ENCODE measurements at places on chromosomes 11 and 22.

DNA sequence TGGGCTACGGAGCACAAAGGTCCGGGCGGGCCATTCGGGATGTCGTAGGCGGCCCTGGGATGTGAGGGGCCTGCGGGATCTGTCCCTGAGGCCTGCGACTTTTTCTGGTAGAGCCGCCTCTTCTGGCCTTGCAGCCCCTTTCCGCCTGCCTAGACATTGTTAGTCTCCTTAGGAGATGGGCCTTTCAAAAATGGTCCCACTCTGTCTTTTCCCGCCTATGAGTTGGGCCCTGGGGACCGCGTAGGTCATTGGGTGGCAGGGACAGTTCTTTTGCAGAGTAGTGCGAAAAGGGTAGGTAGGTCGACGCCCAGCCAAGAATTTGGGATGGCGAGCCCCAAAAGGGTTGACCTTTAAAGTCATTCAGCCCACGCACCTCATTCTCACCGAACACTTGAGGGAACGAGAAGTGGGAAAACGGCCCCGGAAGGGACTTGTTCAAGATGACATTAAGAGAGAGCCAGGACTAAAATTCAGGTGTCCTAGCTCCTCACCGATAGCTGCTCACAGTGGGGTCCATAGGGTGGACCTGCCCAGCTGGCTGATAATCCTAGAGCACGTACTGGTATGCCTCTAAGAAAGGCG lies 785 bp downstream of the OTUB1 start:
- DNase-seq, result no peak

DNA sequence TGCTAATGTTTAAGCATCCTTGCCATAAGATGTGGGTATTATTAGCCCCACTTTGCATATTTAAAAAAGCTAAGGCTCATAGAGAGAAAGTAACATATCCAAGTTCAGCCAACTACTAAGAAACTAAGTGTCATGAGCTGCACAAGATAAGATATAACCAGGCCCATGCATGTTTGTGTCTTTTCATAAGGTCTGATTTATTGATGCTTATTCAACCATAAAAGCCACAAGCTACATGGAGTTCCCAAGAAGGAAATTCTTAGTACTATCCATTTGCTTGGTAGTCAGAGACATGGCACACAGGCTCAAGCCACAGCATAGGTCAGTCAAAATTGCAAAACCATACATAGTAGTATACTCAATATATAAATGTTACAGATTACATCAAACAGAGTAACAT lies 488.5 kb downstream of the SOX6 start:
- no peak for DNase-seq

DNA sequence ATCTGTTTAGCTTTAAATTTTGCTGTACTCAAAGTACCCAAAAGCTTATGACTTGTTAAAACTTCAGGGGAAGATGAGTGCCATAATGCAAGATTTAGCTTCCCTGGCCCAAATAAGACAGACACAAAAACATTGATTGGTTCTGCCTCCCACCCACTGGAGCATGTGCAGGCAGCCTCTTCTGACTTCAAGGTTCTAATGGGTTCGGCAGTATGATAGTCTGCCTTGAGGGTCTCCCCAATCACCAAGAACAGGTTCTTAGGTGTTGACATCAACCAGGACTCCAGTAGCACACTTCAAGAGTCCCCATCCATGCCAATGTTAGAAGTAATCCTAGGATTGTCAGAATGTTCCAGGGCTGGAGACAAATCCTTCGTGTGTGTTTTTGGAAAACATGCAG lies 12.5 kb downstream of the EIF4G2 start:
- no peak for DNase-seq

DNA sequence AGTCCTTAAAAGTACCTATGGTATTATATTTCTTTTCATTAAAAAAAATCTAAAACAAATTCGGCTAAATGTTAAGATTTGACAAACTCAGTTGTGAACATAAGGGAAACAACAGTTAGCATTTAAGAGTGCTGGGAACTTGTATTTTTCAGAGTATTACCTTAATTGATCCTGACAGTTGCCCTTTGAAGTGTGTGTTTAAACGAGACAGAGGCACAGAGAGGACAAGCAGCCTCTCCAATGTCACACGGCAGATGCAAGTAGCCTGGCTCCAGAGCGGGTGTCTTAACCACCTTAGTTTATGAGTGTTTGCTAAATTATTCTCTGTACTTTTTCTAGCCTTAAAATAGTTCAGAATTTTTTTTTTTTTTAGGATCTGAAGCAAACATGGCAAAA lies 80.9 kb downstream of the TIMP3 start:
- DNase-seq, result no peak

DNA sequence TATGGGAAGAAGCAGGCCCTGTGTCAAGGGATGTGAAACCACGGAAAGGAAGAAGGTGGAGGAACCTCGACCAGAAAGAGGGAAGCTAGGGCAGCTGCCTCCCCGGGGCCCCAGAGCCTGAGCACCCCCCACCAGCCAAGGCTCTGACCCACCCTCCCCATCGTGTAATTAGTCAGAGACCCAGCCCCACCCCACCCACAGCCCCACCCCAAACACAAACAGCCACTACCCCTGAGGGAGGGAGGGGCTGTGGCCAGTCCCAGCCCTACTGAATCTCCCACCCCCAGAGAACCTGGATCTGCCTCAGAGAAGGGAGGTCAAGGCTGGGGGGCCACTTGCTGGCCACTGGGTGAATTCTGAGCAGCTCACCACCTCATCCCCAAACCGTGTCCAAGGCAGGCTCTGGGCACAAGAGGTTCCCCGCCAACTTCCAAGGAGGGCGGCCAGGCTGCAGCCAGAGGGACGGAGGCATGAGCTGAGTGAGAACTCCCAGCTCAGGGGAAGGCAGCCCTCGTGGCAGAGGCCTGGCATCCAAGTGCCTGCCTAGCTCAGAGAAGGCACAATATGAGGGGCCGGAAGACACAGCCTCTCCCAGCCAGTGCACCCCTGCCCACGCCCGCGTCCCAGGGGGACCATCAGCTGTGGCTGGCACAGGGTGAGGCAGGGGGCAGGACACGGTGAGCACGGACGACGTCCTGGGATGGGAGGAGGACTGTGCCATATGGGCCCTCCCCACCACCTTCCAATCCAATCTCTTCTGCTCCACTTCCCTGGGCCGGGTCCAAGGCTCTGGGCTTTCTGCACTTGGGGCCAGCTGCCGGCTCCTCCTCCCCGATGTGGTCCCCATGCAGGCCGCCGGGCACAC lies 2.7 kb downstream of the PLXNB2 start:
- DNase-seq, result no peak

GRCh38 chr11:75436806-75437205 lies 3.8 kb upstream of the KLHL35 start:
- no peak for DNase-seq

GRCh38 chr22:46613606-46614021 lies 6.6 kb upstream of the GRAMD4 start:
- DNase-seq, result no peak

- DNase-seq, result no peak
Measured at GRCh38 chr22:48900626-48901025, 927.0 kb downstream of the BRD1 start.

DNA sequence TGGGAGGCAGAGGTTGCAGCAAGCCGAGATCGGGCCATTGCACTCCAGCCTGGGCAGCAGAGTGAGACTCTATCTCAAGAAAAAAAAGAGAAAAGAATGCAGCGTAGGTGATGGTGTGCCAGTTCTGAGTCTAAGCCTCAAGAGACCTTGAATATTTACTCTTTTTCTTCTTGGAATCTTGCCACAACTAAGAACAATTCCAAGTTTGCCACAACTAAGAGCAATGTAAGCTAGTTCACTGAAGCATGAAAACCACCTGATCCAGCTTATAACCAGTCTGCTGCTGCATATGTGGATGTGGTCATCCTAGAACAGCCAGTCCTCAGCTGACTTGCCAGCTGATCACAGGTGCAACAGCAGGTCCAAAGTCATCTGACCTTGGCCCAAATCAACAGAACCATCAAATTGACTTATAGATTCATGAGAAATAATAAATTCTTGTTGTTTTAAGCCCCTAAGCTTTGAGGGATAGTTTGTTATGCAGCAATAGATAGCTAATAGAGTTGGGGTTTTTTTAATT lies 25.4 kb upstream of the SEZ6L start:
- no peak for DNase-seq

DNA sequence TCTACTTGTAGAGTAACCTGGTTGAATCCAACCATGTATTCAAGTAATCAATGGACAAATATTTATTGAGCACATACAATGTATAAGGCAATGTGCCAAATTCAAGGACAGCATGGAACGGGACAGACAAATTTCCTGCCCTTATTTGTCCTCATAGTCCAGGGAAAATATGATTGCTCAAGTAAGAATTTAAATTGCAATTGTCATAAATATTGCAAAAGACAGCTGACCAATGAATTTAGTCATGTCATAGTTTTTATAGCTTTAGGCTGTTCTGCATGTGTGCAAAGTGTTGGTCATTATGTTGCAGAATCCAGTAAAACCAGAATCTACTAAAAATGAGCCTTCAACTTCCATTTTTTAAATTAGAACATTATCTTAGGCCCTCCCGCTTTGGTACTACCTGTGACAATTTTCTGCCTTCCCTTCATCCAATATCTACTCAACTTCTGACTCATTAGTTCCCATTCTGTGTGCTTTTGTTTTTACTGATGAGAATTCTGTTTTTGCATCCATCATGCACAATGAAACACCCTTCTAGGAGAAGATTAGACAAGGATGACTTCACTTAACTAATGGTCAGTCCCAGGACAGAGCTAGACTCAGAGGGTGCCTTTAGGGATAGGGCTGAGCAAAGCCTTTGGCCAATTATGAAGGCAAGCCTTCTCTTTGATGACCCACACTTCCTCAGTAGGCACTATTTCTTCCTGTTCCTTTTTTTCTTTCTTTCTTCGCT lies 45.8 kb upstream of the FIBIN start:
- DNase-seq, result no peak

- no peak for DNase-seq
Measured at GRCh38 chr22:43114958-43115357, 4.4 kb downstream of the BIK start.
